Left ventricle myocardium superior (tissue), 1 donor: ENCODE measurements at places on chromosomes 3 and 15. TPM values are rescaled to one million over a fixed set of nuclear protein-coding genes. Genes with fewer than 3 reads are reported as not detected.

CFAP20DC gene
- total RNA-seq = 0.22 TPM

ICE2 gene
- total RNA-seq = 23.0 TPM

BNC1 gene
- total RNA-seq = 1.2 TPM

TFG gene
- total RNA-seq = 116 TPM

SMCO1 gene
- total RNA-seq = 110 TPM

BLM gene
- total RNA-seq = 35.9 TPM

GPR62 gene
- total RNA-seq = 0.15 TPM

SPATA12 gene
- not detected for total RNA-seq

FOXL2 gene
- total RNA-seq = not detected

ZNF770 gene
- total RNA-seq = 57.1 TPM

PPP1R14D gene
- total RNA-seq = not detected

CRYBG3 gene
- 20.4 TPM for total RNA-seq

LRTM1 gene
- total RNA-seq = not detected

GOLGA6L10 gene
- 0.07 TPM for total RNA-seq

TYRO3 gene
- 5.0 TPM for total RNA-seq

COMMD4 gene
- total RNA-seq = 42.3 TPM

CCR8 gene
- not detected for total RNA-seq

GOLGA8T gene
- 0.27 TPM for total RNA-seq

EAF1 gene
- 7.0 TPM for total RNA-seq

MYO5C gene
- 2.1 TPM for total RNA-seq

STX19 gene
- not detected for total RNA-seq

MTFMT gene
- total RNA-seq = 20.4 TPM

ZNF662 gene
- total RNA-seq = 3.1 TPM

CLDN18 gene
- not detected for total RNA-seq

TRH gene
- not detected for total RNA-seq

PLA2G4E gene
- total RNA-seq = not detected

TMEM43 gene
- 29.5 TPM for total RNA-seq

IL20RB gene
- total RNA-seq = 0.12 TPM

CDCP1 gene
- total RNA-seq = 0.30 TPM

PLA2G4B gene
- 5.7 TPM for total RNA-seq

MLF1 gene
- 234 TPM for total RNA-seq

NOX5 gene
- total RNA-seq = not detected

GABRR3 gene
- total RNA-seq = not detected

FYCO1 gene
- 146 TPM for total RNA-seq

ATXN7 gene
- total RNA-seq = 12.6 TPM

DAZL gene
- not detected for total RNA-seq

GOLGA6A gene
- not detected for total RNA-seq

SKOR1 gene
- 0.07 TPM for total RNA-seq

NKIRAS1 gene
- total RNA-seq = 22.6 TPM

TRPM1 gene
- total RNA-seq = not detected
